NCI-H2029 (cell line): ENCODE measurements at places on chromosomes 12 and 14.

DNA sequence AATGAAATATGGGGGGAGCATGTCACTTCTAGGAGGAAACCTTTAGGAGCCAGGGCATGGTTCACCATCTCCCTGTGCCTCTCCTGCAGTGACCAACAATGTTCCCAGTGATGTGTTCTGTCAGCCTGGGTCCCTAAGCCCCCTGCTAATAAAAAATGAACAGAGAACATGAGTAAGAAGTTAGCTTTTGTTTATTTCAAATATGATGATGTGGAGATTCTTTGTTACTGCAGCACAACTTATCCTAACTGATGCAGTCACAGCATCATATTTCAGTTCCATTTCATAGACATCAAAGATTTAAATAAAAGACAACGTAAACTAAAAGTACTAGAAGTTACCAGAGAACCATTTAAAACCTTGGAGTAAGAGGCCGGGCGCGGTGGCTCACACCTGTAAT is 43.9 kb downstream of the SERPINA3 start:
- no peak for DNase-seq

DNA sequence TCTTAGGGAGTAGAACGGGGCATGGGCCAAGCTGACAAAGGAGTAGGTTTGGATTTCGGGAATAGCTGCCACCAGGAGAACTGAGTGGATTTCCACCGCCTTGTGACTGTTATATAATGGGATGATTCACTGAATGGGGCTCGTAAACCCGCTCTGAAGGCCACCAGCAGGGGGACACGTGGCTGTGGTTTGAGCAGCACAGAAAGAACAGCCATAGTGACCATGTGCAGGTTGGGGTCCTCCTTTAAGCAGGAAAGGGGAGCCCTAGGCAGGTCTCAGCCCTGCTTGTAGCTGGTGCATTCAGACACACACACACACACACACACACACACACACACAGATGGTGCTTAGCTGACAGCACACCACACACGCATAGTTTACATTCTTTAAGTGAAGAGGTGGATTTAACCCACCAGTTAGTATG is 8.6 kb upstream of the ASB2 start:
- DNase-seq = no peak

DNA sequence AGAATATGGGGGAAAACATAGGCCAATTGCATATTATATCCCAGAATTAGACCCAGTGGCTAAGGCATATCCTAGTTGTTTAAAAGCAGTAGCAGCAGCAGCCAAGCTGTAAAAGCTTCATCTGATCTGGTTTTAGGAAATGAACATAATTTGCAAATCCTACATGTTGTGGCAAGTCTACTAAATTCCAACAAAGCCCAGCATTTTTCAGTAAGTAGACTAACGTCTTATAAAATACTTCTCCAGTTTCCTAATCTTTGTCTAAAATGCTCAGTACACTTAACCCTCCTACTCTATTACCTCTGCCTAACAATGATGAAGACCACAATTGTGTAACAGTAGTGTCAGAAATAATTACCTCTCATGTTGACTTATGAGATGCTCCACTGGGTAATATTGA is 70.9 kb upstream of the RERGL start:
- no peak for DNase-seq

DNA sequence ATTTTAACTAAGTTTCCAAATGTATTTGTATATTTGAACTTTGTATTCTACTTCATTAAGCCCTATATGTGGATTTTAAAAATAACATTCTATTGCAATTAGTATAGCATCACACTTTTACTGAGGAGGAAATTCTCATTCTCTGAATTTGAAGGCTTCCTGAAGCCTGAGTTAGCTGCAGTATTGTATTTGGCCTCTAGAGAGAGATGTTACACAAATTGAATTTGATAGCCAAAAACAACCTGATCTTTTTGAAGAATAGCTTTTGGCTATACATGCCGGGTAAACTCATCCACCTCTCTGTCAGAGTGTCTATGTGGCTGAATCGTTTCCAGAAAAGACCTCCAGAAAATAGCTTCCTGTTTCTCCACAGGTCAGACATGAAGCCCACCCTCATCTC is 316.5 kb upstream of the OR4E1 start:
- DNase-seq = no peak

DNA sequence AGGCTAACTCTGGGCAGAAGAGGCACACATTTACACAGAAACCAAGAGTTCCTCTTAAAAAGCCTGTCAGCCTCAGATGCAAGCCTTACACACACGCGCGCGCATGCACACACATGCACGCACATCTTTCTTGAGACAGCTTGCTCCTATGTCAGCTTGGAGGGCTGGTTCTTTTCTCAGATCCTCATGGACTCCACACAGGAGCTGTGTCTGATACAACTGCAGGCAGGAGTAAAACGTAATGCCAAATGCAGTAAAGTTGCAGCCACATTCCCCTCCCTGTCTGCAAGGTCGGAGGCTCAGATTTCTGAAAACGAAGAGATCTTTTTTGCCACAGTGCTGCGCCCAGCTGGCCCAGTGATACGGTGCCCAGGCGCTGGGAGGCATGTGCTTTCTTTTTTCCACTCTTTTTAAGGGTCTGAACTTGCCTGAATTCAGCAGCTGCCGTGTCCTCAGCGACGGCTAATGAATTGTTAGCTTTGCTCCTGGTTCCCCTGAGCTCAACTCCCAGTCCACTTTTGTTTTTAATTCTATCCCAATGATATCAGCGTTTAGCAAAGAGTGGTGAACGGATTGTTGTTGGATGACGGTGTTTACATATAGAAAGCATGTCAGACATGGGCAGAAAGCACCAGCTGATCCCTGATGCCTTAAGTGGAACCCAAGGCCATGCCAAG is 72.9 kb upstream of the FOXN3 start:
- DNase-seq = no peak

GRCh38 chr12:10737249-10737648 is 14.1 kb upstream of the YBX3 start:
- DNase-seq = no peak

GRCh38 chr14:86574051-86574777 is 1044.3 kb downstream of the FLRT2 start:
- DNase-seq = no peak

DNA sequence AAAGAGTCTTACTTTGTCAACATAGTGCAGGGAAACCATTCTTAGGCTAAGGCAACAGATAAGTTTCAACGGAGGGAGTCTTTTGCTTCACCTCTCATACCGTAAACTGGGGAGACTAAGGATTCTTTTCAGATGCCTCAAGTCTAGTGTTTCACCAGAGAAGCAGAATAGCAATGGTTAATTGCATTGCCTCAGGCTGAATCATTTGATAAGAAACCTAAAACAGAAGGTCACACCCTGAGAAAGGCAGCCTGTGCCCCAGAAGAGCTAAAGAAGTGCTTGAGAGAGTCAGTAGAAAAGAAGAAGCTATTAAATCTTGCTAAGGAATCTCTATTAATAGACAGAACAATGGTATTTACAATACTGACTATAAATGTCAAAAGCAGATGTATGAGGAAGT is 21.8 kb upstream of the ATXN7L3B start:
- no peak for DNase-seq

- DNase-seq = no peak
These were observed 12.4 kb downstream of the MTRFR start for GRCh38 chr12:123245678-123246077.

GRCh38 chr12:13570005-13570694 is 373.6 kb downstream of the EMP1 start:
- DNase-seq = no peak

- no peak for DNase-seq
These were observed 46.9 kb upstream of the SLC16A7 start for GRCh38 chr12:59548930-59549329.

DNA sequence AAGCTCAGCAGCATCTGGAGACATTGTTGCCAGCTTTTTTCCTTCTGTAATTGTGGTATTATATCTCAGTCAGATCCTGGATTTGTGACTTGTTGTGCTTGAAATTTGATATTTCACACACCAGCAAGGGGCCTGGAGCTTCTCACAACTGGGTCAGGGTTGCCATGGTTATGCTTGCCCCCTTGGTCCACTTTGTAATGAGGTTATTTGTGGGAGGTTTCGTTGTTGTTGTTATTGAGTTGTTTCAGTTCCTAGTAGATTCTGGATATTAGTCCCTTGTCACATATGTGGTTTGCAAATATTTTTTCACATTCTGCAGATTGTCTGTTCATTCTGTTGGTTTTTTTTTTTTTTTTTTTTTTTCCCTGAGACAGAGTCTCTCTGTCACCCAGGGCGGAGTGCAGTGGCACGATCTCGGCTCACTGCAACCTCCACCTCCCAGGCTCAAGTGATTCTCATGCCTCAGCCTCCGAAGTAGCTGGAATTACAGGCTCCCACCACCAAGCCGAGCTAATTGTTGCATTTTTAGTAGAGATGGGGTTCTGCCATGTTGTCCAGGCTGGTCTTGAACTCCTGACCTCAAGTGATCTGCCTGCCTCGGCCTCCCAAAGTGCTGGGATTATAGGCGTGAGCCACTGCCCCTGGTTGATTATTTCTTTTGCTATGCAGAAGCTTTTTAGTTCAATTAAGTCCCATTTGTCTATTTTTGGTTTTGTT is 80.6 kb upstream of the ETV6 start:
- DNase-seq = no peak

- no peak for DNase-seq
These were observed 154.3 kb upstream of the SRRM4 start for GRCh38 chr12:118827047-118827446.

DNA sequence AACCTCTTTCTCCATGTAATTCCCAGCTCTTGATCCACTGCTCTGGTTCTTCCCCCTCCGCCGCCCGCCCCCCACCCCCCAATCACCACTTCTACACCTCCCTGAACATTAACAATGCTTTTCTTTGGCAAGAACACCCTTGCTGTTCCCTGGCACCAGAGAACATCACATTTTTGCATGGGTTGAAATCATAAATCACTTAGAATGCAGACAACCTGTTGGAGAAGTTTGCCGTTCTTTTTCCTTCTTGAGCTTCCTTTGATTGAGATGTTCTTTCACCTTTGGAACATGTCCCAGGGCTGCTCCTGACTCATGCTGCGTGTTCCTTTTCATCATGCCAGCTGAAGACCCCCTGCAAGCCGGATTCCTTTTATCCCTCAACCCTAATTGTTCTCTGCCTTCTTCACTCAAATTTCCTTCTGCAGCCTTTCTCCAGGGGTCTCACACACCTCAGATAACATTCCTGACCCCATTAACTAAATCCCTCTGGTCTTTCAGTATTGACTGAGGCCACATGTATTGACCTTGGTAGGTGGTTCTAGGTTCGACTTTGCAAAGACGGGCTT is 294.1 kb upstream of the TMPO start:
- DNase-seq = no peak

GRCh38 chr14:94345344-94346064 is 22.4 kb upstream of the SERPINA6 start:
- DNase-seq = no peak

DNA sequence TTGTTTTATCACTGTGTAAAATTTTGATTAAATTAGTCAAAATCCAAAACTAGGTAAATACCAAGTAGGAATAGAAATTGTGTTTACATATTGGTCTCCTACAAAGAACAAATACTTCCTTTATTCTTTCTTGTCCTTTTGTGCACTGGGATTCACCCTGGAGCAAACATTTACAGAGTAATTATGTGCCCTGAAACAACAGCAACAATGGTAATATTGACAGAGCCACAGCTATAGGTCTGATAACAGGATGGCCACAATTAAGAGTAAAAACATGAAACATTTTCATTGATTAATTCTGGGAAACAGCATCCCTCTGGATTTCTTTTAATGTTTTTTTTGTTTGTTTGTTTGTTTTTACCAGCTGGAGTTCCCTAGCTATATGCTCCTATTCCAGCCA is 61.2 kb downstream of the SLC38A6 start:
- peak; percentile 93 for DNase-seq

- DNase-seq = peak; percentile 36
These were observed 65.0 kb downstream of the PITPNM2 start for GRCh38 chr12:123085730-123086487.

- DNase-seq = no peak
These were observed 112.7 kb downstream of the NCOR2 start for GRCh38 chr12:124454735-124455134.

GRCh38 chr12:101040936-101041335 is 169.1 kb downstream of the SLC5A8 start:
- DNase-seq = no peak

DNA sequence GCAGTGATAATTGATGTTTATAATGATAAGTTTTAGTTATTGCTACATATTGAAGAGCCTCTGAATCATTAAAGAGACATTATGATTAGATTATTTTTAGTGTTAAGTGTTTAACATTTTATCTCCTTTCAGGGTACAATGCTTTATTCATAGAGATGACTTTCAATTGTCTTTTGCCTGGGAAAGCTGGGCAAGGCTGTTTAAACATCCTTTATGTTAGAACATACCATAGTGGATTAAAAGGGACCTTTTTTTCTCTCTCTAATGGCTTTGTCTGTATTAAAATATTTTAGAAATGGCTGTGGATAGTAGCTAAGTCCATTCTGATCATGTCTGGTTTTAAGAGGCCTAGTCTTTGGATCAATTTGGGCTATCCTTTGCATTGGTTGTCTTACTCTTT is 427.5 kb upstream of the MIS18BP1 start:
- no peak for DNase-seq

- DNase-seq = no peak
These were observed 340.1 kb downstream of the APAF1 start for GRCh38 chr12:98985156-98985555.

DNA sequence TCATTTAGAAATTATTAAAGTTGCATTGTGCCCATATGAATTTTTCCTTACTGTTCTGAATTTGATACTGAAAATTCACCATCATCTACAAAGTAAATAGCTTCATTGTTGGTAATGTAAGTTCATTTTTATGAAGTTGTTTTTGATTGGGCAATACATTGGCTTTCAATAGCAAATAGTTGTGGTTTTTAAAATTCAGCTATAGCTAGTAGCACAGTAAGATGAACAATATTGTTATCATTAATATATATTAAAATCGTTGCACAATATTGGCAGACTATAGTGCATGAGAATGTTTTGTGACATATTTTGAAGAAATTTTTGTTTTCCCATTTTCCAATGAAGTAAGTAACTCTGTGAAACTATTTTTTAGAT is 575.0 kb downstream of the PRKD1 start:
- no peak for DNase-seq

GRCh38 chr14:95943699-95944098 is 67.1 kb downstream of the TUNAR start:
- DNase-seq = no peak

DNA sequence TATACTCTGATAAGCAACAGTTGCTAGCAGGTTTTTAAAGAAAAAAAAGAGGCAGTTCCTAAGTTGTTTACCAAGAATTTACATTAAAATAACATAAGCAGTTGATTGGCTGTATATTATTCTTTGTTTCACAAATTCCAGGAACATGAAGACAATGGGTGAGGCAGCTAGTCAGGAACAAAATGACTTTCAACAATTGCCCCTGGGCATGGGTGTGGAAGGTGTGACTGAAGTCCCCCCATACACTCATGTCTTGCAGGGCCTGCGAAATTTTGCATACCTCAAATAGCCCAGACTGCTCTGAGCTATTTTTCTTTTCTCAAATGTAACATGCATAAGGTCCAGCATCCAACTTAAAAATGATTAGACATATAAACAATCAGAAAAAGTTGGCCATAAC is 267.2 kb upstream of the DIO3 start:
- no peak for DNase-seq

DNA sequence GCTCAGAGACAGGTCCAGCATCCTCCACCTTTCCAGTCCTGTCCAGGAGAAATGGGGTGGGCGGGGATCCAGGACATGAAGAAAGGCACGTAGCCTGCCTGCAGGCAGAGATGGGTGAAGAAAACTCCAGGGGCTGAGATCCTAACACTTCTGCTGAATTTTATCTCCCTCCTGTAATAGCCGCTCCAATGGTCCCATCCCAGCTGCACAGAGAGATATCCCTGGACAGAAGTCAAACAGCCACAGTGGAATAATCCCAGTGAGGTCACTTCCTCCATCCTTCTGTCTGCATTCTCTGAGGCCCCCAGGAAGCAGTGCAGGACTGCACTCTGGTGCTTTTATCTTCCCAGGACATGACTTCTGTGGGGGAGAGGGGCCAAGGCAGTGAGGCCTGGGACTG is 26.3 kb downstream of the KRT18 start:
- DNase-seq = no peak
